ENCODE measurements at places on chromosomes 2 and 18. TPM values are rescaled to one million over a fixed set of nuclear protein-coding genes. Genes with fewer than 3 reads are reported as not detected.

The FZD7 gene
- total RNA-seq = 10.3 TPM

The IFIH1 gene
- 3.5 TPM for total RNA-seq

The LHCGR gene
- not detected for total RNA-seq

The GPR39 gene
- total RNA-seq = 0.94 TPM

The CHST9 gene
- total RNA-seq = not detected

The ADD2 gene
- total RNA-seq = 0.12 TPM

Data from pericardium fibroblast (primary cell).